ENCODE measurements at places on chromosomes 12 and 14. TPM values are rescaled to one million over a fixed set of nuclear protein-coding genes. Genes with fewer than 3 reads are reported as not detected.

IL31 gene
- total RNA-seq, result not detected

EML5 gene
- total RNA-seq, result 0.23 TPM

CDCA4 gene
- 49.7 TPM for total RNA-seq

RNASE4 gene
- total RNA-seq, result 2.3 TPM

CRACR2A gene
- 13.8 TPM for total RNA-seq

CLEC14A gene
- not detected for total RNA-seq

CDKL1 gene
- 4.7 TPM for total RNA-seq

KLRK1 gene
- total RNA-seq, result not detected

WSCD2 gene
- not detected for total RNA-seq

PRH2 gene
- not detected for total RNA-seq

IFI27L1 gene
- 1.5 TPM for total RNA-seq

ACOT6 gene
- not detected for total RNA-seq

LBHD2 gene
- not detected for total RNA-seq

KLRC1 gene
- not detected for total RNA-seq

CCDC196 gene
- total RNA-seq, result not detected

PTPRB gene
- 1.1 TPM for total RNA-seq

ADAMTS20 gene
- total RNA-seq, result not detected

RNASE2 gene
- total RNA-seq, result not detected

SPTB gene
- not detected for total RNA-seq

KERA gene
- not detected for total RNA-seq

TCL1A gene
- not detected for total RNA-seq

NUAK1 gene
- total RNA-seq, result 4.9 TPM

RASAL1 gene
- not detected for total RNA-seq

Data from MG63 (cell line).